Right renal pelvis (tissue), 4 donors: ENCODE measurements at places on chromosomes 13 and 19. TPM values are rescaled to one million over a fixed set of nuclear protein-coding genes. Genes with fewer than 3 reads are reported as not detected.

DNA sequence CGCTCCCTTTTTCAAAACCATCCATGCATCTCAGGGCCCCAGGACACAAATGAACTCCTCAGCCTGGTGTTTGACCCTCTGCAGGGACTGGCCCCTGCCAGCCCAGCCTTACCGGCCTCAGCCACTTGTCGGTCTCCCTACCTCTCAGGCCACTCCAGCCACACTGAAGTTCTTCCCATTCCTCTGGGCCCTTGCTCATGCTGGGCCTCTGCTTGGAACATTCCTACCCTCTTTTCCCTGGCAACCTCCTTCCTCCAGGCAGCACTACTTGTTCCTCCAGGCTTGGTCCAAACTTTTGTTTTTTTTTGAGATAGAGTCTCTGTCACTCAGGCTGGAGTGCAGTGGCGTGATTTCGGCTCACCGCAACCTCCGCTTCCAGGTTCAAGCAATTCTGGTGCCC, 7.6 kb upstream of the EGLN2 start:
- no peak for DNase-seq

DNA sequence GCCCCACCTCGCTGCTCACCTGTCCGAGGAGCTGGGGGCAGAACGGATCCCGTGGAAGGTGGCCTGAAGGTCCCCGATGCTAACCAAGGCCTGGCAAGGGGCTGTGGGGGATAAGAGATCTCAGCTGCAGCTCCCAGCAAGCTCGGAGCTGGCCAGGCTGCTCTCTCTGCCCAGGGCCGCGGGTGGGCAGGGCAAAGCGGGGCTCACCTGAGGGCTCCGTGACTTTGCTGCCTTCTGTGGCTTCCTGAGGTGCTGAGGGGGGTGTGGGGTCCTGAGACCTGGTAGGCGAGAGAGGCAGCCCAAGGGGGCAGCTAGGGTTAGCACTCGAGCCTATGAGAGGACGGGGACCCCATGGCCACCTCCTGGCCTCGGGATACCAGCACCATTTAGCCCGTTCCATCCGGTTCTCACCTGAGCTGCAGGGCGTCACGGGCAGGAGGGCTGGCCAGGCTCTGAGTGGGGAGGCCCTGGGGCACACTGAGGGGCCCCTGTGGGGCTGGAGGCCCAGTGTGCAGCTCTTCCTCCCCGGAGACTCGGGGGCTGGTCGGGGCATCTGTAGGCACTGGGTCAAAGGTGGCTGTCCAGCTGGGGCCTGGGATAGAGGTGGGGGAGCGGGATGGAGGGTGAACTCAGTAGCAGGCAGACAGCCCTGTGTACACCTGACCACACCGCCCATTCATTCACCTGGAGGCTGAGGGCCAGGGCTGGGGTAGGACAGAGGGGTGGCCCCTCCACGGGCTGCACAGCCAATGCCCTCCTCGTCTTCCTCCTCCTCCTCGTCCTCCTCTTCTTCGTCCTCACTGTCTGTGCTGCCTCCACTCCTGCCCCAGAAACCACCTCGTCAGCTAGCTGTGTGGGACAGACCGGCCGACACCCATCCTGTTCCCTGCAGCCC, 3.1 kb upstream of the TMEM86B start:
- DNase-seq: no peak

DNA sequence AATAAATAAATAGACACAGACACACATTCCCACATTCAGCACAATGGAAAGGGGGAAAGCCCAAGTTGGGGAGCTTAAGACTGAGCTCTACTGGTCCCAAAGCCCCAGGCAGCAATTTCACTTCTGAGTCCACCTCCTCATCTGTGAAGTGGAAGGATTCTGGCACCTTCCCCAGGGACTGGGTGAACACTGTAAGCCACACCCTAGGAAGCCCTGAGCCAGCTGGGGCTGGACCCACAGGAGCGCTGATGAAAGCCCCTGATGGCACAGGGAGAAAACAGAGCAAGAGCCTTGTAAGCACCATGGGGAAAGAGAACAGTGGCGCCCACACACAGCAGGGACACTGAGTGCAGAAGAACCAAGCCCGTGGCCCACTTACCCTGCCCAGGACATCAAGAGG, 37.8 kb downstream of the EPS15L1 start:
- DNase-seq: no peak

SLC1A6 gene
- 0.56 TPM for polyA plus RNA-seq

- no peak for DNase-seq
Measured at GRCh38 chr19:47489072-47489914, 5.3 kb upstream of the KPTN start.

- no peak for DNase-seq
Measured at GRCh38 chr13:97630725-97631124, 196.8 kb downstream of the RAP2A start.

GRCh38 chr13:76994281-76994680, 2.4 kb downstream of the CLN5 start:
- no peak for DNase-seq

DNA sequence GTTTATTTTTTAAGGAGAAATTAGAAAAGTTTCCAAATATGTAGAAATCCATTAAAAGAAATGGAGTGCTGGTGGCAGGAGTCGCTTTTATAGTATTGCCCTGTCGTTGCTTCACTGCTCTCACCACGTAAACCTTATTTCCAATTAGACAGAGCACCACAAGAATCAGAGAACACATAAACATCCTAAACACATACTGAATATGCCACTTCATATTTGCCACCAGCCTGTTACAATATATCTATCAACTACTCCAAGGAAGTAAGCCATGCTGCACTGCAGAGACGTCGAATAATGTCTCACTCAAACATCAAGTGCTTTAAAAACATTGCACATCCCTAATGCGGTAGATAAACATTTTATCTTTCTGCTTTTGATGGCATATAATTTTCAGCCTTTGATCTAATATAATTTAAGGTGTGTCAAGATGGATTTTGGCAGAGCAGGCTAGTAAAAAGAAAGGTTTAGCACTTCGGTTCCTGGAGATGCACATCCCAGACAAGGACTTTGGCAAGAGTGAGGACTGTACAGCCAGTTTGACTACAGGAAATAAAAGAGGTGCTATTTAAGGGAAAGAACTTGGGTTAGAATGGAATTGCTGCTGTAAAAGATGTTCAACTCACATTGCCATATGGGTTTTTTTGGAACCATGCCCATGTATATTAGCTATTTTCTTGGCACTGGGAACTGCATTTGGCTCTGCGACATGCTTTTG, 932.3 kb downstream of the EFNB2 start:
- DNase-seq: no peak

MUC16 gene
- polyA plus RNA-seq: 0.06 TPM

GRCh38 chr13:53112522-53112921, 83.9 kb downstream of the OLFM4 start:
- DNase-seq: no peak

EFNA2 gene
- polyA plus RNA-seq: 2.5 TPM

DNA sequence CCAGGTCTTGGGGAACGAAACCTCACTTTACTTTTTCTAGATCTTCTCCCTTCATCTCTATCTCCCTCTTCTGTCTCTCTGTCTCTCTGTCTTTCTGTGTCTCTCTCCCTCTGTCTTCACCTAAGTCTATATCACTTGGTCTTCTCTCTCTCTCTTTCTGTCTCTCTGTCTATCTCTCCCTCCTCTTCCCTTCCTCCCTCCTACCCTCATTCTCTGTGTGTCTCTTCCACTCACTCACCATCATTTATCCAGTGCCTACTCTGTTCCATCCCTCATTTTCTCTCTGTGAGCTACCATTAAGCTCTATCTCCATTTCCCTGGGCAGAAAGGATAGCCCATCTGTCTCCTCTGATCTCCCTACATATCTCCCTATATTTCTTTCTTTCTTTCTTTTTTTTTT, 32.2 kb upstream of the FBL start:
- no peak for DNase-seq

DNA sequence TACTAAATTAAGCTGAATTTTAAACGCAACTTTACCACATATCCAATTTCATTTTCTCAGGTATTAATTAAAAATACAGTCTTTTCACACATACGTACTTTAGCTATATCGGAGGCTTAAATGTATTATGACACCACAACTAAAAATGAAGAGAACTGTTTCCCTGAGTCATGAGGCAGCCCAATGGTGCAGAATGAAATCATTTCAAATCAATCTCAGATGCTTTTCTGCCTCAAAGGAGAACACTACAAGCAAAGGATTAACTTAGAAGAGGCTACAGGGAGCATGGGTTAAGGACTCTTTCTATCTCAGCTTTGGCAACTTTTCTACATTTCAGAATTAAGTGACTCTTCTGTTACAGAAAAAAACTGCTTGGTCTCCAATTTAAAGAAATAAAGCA, 516.3 kb upstream of the HTR2A start:
- no peak for DNase-seq
